ENCODE measurements at places on chromosomes 12 and 14.

- DNase-seq = no peak
These were observed 59.9 kb upstream of the FBRSL1 start for GRCh38 chr12:132429946-132430643.

- no peak for DNase-seq
These were observed 17.8 kb upstream of the CIT start for GRCh38 chr12:119894916-119895315.

DNA sequence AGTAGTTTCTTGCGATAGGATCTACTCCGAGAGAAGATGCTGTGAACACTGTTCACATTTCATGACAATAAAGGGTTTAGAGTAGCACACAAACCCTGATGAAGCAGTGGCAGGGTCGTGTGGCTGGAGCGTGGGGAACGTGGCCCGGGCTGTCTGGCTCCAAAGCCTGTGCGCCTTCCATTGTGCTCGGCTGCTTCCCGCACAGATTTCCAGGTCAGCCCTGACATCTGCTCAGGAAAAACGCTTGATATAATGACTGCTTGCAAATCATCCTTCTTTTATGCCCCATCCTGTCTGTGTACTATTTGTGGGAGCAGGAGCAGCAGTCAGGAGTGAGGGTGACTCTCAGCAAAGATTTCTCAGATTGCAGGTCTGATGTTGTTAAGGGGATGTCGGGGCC is 78.6 kb downstream of the EML1 start:
- no peak for DNase-seq

GRCh38 chr12:71935594-71935993 is 3.1 kb upstream of the TPH2 start:
- DNase-seq = no peak

GRCh38 chr12:92356425-92356824 is 210.8 kb upstream of the BTG1 start:
- no peak for DNase-seq

DNA sequence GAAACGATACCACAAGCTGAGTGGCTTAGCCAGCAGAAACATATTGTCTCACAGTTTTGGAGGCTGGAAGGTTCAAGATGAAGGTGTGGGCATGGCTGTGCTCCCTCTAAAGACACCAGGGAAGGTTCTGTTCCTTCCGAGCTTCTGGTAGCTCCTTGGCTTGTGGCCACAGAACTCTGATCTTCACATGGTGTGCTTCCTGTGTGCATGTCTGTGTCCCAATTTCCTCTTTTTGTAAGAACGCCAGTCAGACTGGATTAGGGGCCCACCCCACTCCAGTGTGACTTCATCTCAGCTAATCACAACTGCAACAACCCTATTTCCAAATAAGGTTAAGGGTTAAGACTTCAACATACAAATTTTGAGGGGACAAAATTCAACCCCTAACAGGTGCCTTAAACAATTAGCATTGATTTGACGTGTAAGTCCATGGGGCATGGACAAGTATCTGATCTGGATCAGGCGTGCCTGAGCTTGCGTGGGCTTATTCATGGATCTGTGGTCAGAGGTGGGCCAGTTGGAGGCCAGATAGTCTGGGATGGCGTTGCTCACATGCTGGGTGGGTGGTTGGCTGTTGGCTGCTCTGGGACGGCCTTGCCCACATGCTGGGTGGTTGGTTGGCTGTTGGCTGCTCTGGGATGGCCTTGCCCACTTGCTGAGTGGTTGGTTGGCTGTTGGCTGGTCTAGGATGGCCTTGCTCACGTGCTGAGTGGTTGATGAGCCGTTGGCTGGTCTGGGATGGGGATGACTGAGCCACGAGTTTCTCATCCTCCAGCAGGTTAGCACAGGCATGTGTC is 88.5 kb downstream of the LGMN start:
- no peak for DNase-seq

All from activated CD4-positive, alpha-beta T cell treated with anti-CD3 and anti-CD28 coated beads, Interleukin-2, amount 50 U/mL, for 24 hours (primary cell).